ENCODE measurements at places on chromosomes 5 and 9.

GRCh38 chr5:118994595-118994994 lies 6.2 kb upstream of the DTWD2 start:
- no peak for DNase-seq

DNA sequence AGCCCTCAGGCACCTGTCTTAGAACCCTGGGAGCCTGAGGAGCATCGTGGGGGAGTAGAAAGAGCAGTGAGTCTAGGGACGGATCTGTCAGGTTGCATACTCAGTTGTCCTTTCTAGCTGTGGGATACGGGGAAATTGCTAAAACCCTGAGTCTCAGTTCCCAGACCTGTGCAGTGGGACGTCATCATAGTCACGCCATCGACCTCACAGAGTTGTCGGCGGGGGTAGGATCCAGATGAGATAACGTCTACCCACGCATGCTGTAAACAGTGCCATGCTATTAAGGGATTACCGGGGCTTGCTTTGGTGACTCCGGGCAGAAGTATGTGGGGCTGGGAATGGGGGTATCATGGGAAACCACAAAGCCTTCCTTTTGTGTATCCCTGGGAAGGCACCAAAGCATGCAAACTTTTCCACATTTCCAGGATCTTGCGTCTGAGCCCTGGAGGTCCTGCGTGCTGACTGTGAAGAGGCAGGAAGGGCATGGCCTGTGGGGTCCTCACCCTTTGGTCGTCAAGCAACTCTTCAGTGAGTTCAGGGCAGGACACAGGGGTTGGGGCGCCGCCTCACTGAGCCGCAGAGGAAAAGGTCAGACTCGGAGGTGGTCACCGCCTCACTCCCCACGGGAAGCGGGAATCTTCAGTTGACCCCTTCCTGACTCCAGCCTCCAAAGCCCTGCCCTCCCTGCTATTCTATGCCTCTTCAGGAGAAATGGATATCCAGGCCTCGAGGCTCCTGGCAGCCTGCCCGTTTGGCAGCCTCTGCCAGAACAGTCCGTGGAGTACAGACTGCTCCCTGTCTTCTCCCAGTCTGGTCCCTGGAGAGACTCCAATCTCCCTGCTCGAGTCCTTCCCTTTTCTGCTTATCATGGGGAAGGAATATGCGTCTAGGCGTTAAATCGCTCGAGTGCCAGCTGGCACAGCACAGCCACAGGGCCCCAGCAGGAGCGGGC lies 186.8 kb upstream of the KLF9 start:
- no peak for DNase-seq

DNA sequence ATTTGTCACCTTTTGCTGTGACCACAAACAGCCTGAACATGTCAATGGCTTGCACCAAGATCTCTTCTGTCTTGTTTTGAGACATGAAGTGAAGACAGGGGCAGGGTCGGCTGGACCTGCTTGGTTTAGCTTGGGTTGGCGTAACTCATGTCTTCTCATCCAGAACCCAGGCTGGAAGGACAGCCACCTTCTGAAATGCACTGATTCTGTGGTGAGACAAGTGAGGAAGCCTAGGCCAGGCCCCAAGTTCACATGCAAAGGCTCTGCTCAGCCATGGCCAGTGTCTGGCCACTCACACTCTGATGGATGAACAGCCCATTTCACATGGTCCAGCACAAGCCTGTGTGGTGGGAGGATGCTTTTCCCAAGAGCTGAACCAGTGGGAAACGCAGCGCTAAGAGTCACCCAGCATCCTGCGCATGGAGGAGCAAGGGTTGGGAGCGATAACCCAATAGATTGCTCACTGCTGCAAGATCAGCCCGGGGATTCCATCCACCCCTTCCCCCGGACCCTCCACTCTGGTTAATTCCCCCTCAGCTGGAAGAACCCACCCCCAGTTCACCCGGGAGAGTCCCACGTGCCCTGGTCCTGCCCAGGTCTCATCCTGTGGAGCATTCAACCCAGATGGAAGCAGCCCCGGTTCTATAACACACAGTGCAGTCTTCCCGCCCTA lies 16.2 kb upstream of the MED10 start:
- no peak for DNase-seq

- DNase-seq: no peak
Observed at GRCh38 chr9:127792417-127793031, 6.7 kb downstream of the CDK9 start.

- DNase-seq: no peak
Observed at GRCh38 chr5:68249520-68249919, 34.0 kb downstream of the PIK3R1 start.

DNA sequence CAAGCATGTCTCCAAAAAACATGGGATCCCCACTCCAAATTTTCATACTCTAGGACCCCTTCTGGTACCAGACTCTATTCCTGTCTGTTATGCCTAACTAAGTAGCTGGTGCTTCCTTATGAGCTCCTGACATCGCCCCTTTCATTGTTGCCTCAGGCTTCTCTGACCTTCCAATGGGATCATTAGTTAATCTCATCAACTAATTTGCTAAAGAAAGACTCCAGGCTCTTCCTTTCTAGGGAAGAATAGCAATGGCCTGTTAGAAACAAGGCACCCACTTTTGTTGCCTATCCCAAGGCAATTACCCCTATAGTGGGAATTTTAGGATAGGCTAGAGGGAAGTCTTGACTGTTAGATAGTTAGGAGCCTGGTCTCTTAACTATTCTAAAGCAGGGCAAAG lies 369.5 kb downstream of the MLLT3 start:
- no peak for DNase-seq

All from NCI-H1436 treated with DMSO at 0.1 percent for 48 hours (cell line).